ENCODE measurements at places on chromosomes 4 and X.

DNA sequence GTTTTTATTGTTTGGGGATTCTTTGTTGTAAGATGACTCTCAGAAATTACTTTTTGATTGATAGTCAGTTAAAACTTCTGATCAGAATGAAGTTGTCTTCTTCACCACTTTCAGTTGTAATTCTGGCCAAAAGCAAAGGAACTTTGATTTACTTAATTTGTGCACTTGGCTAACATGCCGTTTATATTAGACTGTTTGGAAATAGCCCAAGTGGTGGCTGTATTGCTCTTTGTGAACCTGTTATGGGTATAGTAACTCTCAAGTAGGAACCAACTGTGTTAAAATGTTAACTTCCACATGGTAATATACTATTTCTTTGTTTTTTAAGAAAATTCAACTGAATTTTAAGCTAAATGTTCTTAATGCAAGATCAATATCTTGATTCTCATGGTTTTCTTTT lies 581.9 kb downstream of the GRID2 start:
- no peak for DNase-seq

- DNase-seq: no peak
These were observed 11.1 kb downstream of the GASK1B start for GRCh38 chr4:158161551-158162354.

DNA sequence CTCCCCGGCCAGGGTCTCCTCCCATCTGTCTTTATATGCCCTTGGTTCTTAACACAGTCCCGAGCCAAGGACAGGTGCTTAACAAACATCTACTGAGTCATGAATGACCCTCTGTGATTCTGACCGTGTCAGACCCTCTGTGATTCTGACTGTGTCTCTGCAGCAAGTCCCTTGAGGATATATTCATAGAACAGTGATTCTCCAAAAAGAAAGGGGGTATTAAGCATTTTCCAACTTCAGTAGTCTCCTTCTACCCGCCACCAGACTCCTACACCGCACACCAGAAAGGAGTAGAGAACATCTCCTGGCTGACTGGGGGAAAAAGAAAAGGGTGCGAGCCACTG lies 13.6 kb downstream of the ACSL1 start:
- DNase-seq: no peak

DNA sequence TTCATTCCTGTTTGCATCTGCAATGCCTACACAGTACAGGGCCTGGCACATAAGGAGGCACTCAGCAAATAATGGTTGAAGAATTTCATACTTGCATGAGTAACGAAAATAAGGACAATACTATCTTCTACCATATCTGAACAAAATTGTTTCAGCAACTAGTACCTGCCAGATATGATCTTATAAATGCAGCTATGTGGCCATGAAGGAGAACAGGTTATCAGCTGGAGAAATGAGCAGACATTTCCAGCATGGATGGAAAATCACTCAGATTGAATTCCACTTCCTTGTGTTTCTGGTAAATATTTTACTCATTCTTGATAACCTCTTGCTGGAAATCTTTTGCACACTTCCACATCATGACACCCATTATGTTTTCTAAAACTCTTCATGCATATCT lies 204.0 kb downstream of the ADAMTS3 start:
- DNase-seq: no peak

GRCh38 chr4:145723336-145723735 lies 43.4 kb downstream of the C4orf51 start:
- DNase-seq: no peak

DNA sequence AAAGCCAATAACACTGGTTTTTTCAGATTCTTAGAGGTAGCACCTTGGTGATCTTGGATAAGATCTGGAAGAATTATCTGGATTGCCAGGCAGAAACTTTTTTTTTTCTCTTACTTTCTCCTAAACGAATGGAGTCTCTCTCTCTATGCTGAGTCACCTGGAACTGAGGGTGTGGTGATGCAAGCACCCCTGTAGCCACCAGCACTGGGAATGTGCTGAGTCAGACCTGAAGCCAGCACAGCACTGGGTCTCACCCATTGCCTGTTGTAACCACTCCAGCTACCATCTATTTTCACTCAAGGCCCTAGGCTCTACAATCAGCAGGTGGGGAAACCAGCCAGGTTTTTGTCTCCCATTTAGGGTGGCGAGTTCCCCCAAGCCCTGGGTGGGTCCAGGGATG lies 923.8 kb downstream of the RAPGEF2 start:
- peak; percentile 36 for DNase-seq

- no peak for DNase-seq
These were observed 219.6 kb upstream of the MAOA start for GRCh38 chrX:43436517-43436916.

- no peak for DNase-seq
These were observed 33.6 kb upstream of the MSN start for GRCh38 chrX:65633826-65634225.

GRCh38 chr4:144499777-144500176 lies 146.2 kb upstream of the HHIP start:
- DNase-seq: no peak

DNA sequence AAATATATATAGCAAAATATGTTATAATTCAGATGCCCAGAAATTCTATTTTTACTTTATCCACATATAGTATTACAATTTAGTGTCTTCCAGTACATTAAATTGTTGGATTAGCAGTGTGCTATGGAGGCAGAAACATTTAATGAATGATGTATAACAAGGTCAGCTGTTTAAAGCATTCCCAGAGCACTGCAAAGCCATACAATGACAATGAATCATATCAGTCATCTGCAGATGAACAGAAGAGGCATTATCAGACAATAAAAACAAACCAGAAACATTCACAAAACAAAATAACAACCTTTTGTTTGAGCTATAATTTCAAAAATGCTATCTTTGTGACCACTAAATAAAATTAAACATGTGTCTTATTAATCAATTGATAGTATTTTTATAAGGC lies 524.2 kb downstream of the FAT4 start:
- no peak for DNase-seq

DNA sequence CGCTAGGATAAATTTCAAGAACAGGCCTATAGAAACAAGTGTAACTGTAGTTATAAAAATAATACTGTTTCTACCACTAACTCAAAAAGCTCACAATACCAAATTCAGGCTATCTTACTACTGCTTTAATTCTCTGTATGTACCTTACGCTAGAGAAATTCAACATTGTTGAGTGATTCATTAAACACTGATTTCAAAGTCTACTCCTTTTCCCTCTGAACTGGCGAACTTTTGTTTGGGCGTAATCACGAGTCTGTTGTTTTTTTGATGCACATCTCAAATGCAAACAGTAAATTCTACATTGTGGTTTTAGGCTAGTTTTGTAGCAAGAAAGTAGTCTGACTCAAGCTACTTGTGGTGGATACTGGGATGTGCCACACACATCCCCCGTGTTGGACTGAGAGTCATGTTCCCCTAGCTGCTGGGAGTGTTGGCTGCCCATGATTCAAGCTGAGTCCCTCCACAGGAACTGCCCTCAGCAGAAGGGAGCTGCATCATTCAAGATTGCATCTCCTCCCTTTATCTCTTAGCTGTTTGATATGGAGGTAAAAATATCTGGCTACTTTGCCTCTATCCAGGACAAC lies 406.1 kb downstream of the RAPGEF2 start:
- DNase-seq: no peak

- DNase-seq: no peak
These were observed 40.0 kb downstream of the SEPTIN11 start for GRCh38 chr4:76989391-76990061.

GRCh38 chrX:48890934-48891401 lies 6.6 kb downstream of the TIMM17B start:
- no peak for DNase-seq

DNA sequence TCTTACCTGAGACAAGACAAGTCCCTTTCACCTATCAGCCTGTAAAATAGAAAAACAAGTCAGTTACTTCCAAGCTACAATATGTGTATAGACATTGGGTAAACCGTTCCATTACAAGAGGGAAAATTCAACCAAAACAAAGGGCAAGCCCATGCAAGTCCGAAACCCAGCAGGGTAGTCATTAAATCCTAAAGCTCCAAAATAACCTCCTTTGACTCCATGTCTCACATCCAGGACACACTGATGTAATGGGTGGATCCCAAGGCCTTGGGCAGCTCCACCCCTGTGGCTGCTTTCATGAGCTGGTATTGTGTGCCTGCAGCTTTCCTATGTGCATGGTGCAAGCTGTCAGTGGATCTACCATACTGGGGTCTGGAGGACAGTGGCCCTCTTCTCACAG lies 14.7 kb upstream of the FAM47B start:
- DNase-seq: no peak

GRCh38 chrX:32455704-32456103 lies 755.6 kb downstream of the DMD start:
- no peak for DNase-seq

DNA sequence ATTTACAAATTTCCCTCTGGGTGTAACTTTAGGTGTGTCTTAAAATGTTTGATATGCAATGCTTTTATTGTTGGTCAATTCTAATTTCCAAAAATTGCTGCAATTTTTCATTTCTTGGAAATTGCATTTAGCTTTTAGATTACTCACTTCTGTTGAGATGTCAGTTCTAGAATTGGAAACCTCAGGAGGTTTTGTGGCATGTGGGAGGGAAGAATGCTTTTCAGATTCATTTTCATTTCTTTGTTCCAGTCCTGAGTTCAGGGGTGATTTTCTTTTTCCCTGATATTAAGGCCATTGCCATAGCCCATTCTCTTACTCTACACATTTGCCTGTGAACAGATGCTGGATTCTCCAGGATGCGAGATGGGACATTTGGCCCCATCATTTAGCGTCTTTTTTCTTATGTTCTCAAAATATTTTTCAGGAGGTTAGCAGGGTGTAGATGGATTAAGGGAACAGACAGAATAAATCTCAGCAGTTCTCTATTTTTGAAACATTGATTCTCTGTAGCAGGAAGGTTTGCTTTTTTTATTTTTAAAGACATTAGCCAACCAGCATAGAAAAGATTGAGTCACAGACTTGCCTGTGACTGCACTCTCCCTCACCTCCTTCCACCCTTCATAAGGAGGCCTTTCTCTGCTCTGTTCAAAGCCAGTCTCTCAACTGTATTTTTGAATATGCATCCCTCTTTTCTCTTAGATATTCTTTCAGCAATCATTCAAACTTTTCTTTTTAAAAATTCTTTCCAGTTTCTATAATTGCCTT lies 238.4 kb upstream of the ANXA3 start:
- DNase-seq: no peak

- no peak for DNase-seq
These were observed 108.0 kb upstream of the PDE5A start for GRCh38 chr4:119736559-119736958.

DNA sequence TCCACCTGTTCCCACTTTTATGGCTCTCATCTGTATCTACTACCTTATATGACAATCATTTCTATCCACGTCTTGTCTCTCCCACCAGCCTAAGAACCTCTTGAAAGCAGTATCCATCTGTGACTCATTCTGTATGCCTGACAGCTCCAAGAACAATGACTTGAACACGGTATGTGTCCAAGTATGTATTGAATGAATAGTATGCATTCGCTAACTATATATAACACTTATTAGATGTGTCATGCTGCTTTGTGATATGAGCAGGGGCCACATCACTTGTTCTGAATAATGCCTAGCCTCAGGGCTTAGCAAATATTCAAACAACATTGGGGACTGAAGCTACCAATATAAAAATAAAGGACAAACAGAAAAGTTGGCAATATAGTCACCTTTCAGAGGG lies 4.9 kb downstream of the OPHN1 start:
- DNase-seq: no peak

- no peak for DNase-seq
These were observed 246.2 kb upstream of the PITX2 start for GRCh38 chr4:110869114-110869513.

- DNase-seq: no peak
These were observed 436.0 kb downstream of the CENPC start for GRCh38 chr4:67109276-67109675.

DNA sequence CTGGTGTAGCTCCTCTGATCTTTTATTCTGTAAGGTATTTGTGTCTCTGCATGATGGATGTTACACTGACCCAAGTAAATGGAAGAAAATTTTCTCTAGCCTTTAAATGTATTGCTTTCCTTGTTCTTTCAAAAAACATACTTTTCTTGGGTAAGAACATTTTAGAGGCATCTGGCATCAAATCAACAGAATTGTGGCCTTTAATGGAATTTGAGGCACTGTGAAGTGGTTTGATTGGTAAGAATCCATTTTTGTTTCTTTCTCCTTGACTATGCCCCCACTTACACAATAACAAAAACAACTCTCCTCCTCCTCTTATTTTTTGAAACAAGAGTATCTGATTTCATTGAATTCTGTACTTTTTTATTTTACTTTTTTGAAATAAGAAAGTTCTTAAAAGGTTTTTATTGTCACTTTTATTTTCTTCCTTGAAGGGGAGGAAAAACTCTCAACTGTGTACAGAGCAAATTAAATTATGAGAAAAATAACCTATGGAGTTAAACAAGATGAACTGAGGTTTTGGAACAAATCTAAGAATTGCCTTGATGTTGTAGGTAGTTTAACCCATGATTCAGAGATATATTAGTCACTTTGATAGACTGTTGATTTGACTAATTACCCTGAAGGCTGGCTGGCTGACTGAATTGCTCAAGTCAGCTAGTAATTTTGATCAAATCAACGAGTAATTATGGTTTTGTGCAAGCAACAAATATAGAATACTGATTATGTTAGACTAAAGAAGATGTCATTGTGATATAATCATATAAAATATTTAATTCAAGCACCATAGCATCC lies 146.4 kb downstream of the FHIP1A start:
- DNase-seq: no peak

DNA sequence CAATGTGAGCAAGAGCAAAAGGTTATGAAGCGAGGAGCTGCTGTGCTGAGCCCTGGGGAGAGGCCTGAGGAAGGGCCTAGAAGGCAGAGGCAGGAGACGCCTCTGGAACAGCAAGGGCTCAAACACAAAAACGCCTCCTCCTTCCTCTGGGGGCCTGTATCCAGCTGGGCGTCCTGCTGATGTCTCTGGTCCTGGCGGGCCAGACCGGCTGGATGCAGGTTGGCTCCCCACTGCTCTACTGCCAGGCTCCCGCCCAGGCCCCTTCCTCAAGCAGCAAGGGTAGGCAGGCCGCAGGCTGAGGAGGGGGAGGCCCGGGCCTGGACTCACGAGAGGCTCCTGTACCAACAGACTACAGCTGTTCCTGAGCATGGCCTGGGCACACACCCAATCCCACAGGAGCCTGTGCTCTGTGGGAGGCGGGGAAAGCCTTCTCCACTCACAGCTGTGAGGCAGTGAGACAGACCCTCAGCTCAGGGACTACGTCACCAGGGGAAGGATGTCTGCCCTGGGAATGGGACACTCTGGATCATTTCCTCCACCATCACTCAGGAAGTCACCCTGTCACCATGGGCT lies 2.3 kb downstream of the HAUS7 start:
- no peak for DNase-seq

- DNase-seq: no peak
These were observed 241.1 kb downstream of the TACR3 start for GRCh38 chr4:103478734-103479133.

GRCh38 chr4:171157462-171158082 lies 655.6 kb upstream of the GALNTL6 start:
- DNase-seq: no peak

DNA sequence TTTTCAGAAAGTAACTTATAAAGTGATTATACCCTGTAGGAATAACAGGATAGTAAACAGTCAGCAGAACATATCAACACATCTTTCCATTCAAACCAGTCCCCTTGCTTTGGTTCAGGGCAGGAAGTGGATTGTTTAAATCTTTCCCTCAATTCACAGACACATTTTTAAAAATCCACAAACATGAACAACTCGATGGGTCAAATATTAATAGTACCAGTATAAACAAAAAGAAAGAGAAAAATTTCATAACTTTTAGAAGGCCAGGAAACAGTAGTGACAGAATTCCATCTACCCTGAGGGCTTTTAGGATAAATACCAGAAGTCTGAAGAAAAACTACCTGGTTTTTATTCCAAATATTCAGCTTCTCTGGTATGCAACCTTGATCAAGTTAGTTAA lies 1072.8 kb upstream of the PABPC4L start:
- DNase-seq: no peak
